ENCODE measurements at places on chromosomes 13 and 19.

GRCh38 chr13:112725346-112726015 lies 35.6 kb downstream of the ATP11A start:
- no peak for DNase-seq

- peak; percentile 49 for DNase-seq
These were observed 48.9 kb upstream of the URAD start for GRCh38 chr13:28037399-28037798.

DNA sequence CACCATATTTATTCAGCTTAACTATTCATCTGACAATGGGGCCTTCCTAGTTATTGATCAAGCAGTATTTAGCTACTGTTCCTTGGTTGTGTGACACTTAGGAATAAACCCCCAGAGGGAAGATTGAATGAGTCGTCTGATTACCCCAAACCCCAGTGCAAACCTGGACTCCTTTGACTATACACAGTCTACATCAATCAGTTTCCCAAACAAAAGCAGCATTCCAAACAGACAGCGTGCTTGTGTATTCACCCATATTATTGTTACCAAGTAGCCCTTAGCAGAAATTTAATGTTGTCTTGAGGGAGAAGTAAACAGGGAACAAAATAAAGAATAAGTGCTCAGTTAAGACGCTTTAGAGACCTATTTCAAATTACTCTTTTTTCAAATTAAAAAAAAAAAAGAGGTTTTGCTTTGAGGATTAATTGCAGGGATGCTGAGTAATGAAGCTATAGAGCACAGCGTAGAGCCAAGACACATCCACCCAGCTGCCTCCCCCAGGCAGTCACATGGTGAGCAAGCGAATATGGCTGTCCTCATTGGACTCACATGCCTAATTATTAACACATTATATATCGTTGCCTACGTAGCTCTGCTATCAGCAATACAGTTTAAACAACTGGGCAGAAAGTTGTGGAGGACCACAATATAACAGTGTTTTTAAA lies 14.7 kb upstream of the B3GLCT start:
- DNase-seq = no peak

- no peak for DNase-seq
These were observed 9.5 kb downstream of the MEF2B start for GRCh38 chr19:19160461-19161035.

DNA sequence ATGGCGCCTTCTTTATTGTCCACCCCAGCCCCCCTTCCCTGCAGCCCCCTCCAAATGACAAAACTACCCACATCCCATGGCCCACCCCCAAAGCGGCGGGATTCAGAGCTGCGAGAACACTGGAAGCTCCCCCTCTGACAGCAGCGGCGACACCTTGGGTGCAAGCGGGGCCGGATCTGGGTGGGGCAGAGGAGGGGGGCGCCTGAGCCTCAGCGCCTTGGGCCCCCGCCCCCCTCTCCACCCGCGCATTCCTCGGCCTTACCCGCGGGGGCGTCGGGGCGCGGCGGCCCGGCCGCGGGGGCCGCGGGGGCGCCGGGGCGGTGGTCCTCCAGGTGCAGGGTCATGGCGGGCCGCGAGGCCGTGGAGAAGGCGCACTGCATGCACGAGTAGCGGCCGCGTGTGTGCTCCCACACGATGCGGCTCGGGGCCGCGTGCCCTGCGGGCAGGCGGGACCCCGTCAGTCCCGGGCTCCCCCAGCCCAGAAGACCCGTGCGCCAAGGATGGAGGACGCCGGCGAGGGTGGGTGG lies 3.3 kb downstream of the ZNF414 start:
- DNase-seq = no peak

DNA sequence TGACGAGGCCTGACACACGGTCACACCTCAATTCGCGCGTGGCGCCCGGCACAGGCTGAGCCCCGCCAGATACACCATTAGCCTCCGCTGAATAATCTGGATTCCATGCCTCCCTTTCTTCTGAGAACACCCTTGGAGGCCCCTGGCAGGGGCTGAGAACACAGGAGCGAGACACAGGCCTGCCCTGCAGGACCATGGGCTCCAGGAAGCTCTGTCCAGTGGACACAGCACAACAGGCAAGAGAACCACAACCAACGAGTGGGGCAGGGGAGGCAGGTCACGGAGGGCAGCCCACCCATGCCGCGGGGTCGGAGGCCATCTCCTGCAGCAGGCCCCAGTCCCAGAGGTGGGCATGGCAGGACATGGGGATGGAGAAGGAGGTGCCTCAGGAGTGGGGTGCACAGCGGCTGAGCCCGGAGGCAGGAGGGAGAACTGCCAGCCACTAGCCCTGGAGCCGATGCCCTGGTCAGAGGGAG lies 75.8 kb upstream of the C13orf46 start:
- no peak for DNase-seq

GRCh38 chr19:35417278-35417677 lies 30.8 kb upstream of the FFAR2 start:
- DNase-seq = no peak

- no peak for DNase-seq
These were observed 17.5 kb upstream of the PROZ start for GRCh38 chr13:113140677-113141600.

DNA sequence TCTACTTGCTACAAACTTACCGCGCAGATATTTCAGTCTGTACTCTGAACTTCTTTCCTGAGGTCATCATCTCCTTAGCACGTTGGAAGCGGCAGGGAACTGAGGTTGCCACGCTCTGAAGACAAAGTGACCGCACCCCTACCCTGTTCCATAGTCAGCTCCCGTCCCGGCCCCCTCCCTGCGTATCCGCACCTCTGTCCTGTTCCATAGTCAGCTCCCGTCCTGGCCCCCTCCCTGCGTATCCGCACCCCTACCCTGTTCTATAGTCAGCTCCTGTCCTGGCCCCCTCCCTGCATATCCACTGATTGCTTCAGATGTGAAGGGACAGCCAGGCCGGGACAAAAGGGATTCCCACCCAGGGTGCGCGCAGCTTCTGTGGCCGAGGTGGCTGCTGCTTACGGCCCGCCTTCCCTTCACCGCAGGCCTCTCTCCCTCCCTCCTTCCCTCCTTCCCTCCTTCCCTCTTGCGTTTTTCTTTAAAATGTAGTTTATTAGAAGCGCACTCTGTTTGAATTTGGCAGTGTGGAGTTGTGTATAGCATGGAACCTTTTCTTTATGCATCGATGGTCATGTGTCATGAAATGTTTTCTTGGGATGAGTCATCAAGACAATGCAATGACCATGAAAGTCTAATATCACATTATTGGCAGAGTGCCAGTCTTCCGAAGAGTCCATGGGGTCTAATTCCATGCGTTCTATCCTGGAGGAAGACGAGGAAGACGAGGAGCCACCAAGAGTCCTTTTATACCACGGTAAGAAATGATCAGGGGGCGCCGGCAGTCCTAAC lies 21.9 kb upstream of the NDUFS7 start:
- peak; percentile 79 for DNase-seq

- DNase-seq = no peak
These were observed 55.0 kb downstream of the TSHZ3 start for GRCh38 chr19:31294189-31294588.

GRCh38 chr19:43784981-43785808 lies 4.4 kb upstream of the KCNN4 start:
- peak; percentile 75 for DNase-seq

DNA sequence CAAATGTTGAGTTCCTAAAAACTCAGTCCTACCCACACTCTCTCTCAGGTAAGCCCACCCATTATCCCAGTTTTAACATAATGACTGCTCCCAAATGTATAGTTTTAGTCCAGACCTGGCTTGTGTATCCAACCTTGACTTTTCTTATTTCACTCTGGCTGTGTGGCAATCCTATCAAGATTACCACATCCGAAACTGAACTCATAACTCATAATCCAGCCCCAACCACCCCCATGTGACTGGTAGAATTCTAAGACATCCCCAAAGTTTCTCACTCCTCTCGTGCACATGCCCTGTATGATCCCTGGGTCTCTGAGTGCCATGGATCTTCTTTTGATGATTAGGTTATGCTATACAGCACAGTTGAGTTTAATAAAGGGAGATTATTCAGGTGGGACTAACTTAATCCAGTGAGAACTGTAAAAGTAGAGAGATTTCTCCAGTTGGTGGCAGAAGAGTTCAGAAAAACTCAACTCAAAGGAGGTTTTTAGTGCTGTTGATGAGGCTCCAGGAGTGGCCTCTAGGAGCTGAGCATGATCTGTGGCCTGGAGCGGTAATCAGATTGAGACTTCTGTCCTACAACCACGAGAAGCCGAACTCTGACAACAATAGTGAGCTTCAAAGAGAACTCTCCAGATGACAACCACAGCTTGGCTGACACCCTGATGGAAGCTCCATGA lies 413.4 kb downstream of the ZNF536 start:
- no peak for DNase-seq

DNA sequence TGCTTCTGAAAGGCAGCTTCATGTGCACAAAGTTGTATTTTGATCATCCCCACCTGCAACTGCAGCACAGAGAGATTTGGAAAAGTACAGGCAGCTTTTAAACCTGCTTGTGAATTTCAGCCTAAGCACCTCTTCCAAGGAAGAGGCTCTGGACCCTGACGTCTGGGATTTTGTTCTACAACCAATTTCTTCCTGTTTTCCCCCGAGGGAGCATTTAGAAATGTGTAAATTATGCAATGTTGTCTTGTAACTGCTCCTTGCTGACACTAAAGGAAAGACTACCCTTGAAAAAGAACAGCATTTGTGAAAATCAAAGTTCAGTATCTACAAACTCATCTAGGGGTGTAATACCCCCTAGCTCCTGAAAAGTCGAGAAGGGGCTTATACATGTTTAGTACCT lies 15.4 kb downstream of the MED26 start:
- no peak for DNase-seq

DNA sequence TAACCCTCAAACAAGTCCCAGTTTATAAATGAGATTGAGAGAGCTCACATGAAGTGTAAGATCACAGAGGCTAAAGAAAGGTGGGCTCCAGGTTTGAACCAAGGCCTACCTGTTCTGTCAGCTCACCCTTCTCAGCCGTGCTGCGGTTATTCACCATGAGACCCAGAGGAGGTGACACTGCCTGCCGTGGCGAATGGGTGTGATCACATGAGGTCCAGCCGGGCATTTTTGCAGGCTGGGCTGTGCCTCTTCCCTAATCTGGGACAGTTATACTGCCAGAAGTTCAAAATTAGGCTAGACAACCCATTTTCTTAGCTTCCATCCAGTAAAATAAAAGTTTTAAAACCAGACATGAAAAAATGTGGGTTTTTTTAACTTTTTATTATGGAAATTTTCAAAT lies 146.8 kb downstream of the FOXO1 start:
- DNase-seq = no peak

DNA sequence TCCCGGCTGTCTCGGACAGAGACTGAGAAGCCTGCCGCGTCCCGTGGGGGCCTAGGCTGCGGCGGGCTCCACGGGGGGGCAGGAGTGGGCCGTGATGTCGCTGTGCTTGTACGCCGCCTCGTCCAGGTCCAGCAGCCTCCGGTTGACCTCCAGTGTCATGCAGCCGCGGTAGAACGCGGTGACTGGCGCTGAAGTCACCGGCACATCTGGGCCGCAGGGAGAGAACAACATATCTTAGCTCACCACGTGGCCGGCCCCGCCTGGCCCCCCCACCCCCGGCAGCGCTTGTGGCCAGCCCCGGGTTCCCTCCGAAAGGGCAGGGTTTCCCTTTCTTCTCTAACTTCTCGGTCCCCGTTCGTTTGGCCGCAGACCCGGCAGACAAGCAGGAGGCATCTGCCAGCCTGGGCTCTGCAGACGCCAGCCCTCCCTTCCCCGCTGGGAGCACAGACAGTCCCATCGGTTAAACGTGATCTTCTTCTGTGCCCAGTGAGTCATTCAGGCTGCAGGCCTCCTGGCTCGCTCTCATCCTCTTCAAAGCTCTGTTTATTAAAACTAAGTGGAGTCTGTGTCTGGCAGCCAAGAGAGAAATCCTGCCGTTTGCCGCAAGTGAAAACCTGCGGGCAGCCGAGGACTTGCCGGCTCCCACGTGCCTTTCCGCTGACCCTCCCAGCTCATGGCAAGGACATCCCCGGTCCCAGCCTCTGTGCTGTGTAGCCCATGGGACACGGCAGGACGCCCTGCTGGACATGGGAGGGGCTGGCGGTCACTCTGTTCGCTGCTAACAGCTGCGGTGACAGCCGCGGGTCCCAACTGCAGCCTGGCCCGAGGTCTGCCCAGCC lies 42.8 kb downstream of the GAS6 start:
- DNase-seq = peak; percentile 98

DNA sequence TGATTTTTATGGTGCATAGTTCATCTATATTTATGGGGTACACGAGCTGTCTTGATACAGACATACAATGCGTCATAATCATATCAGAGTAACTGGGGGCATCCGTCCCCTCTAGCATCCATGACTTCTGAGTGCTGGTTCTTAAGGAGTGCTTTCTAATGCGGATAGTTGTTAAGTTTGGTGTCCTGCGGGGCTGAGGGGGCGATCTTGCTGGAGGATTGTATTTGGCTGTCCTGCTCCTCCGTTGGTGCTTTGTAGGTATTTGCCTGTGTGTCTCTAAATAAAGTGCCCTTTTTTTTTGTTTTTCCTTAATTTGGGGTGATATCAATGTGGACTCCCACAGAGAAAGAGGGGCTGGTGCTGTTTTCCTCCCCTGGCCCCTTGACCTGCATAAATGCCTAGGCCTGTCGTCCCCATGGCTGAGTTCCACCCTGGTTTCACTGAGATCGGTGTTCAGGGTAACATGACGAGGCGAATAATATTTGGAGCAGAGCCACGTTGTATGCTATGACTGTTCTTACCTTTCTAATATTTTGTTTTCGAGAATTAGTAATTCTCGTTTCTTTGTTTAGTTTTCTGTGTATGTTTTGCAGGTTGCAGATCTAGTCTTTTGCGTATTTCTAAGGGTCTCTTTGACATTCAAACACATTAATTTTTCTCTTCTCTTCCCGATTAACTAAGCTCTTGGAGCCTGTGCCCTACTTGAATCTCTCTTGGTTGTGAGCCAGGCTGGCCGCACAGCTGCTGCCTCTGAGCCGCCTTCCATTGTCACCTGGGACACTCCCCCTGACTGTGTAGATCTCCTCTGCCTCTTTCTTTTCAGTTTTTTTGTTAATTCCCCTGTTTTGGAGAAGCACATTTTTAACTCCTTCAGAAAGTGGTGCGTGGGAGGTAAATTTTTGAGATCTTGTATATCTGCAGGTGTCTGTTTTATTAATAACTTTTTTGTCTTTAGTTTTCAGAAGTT lies 100.3 kb downstream of the ARHGEF7 start:
- no peak for DNase-seq

- DNase-seq = no peak
These were observed 1010.6 kb downstream of the PCDH9 start for GRCh38 chr13:66219506-66219905.

- DNase-seq = peak; percentile 15
These were observed 1.6 kb downstream of the RNASEH2B start for GRCh38 chr13:50911081-50911631.

GRCh38 chr13:66218583-66218982 lies 1011.6 kb downstream of the PCDH9 start:
- no peak for DNase-seq

DNA sequence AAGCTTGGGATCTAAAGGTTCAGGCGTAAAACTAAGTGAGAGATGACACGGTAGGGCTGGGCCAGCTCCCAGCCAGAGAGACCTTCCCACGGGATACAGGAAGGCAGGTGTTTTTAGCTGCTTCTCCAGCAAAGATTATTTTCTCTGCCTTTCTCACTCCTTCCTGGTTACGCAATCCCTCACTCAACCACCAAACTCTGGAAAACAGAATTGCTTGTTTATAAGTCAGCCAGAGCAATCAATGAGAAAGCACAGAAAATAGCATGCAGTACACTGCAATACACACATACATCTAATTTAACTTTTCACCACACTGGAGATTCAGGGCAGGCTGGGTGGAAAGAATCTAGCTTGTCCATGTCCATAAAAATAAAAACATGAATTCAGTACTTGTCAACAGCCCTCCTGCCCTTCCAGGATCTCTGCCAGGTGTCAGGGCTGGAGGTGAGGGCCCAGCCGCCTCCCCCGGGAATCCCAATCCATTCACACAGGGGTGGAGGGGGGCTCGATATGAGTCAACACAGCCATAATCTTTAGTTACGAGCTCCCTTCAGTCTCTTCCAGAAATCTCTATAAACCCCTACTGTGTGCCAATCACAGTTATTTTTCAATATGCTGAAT lies 12.2 kb downstream of the RHPN2 start:
- DNase-seq = peak; percentile 38

Data from EL (cell line).